ENCODE measurements at places on chromosomes 6 and 20. TPM values are rescaled to one million over a fixed set of nuclear protein-coding genes. Genes with fewer than 3 reads are reported as not detected.

Gene PDCD2
- 58.4 TPM for total RNA-seq

Gene RGS17
- 27.5 TPM for total RNA-seq

Gene VSX1
- not detected for total RNA-seq

Gene ADGRG6
- total RNA-seq: 6.6 TPM

Gene IL20RA
- 0.50 TPM for total RNA-seq

Gene BPI
- not detected for total RNA-seq

Gene SCGN
- total RNA-seq: not detected

Gene NKX2-4
- not detected for total RNA-seq

Gene ROMO1
- 235 TPM for total RNA-seq

Gene LY6G6C
- not detected for total RNA-seq

Gene NRSN1
- total RNA-seq: not detected

Gene VARS2
- 21.5 TPM for total RNA-seq

Gene KCNB1
- under 0.01 TPM for total RNA-seq

Gene GDAP1L1
- total RNA-seq: not detected

Gene MUCL3
- total RNA-seq: not detected

Gene DEFB121
- not detected for total RNA-seq

Gene IRAK1BP1
- total RNA-seq: 5.4 TPM

Gene TDRD6
- total RNA-seq: 0.12 TPM

Gene SAMD3
- 14.4 TPM for total RNA-seq

Gene TSHZ2
- 1.5 TPM for total RNA-seq

Gene RAET1E
- 0.11 TPM for total RNA-seq

Gene PCK1
- not detected for total RNA-seq

Gene INSM1
- not detected for total RNA-seq

Gene TMEM239
- not detected for total RNA-seq

Gene MED20
- 32.9 TPM for total RNA-seq

Gene SLPI
- not detected for total RNA-seq

Gene KIFC1
- total RNA-seq: 15.0 TPM
